ENCODE measurements at places on chromosomes 6 and 20.

GRCh38 chr6:19755181-19755580, 82.0 kb upstream of the ID4 start:
- no peak for DNase-seq

- no peak for DNase-seq
Observed at GRCh38 chr20:20778676-20779075, 66.2 kb upstream of the RALGAPA2 start.

DNA sequence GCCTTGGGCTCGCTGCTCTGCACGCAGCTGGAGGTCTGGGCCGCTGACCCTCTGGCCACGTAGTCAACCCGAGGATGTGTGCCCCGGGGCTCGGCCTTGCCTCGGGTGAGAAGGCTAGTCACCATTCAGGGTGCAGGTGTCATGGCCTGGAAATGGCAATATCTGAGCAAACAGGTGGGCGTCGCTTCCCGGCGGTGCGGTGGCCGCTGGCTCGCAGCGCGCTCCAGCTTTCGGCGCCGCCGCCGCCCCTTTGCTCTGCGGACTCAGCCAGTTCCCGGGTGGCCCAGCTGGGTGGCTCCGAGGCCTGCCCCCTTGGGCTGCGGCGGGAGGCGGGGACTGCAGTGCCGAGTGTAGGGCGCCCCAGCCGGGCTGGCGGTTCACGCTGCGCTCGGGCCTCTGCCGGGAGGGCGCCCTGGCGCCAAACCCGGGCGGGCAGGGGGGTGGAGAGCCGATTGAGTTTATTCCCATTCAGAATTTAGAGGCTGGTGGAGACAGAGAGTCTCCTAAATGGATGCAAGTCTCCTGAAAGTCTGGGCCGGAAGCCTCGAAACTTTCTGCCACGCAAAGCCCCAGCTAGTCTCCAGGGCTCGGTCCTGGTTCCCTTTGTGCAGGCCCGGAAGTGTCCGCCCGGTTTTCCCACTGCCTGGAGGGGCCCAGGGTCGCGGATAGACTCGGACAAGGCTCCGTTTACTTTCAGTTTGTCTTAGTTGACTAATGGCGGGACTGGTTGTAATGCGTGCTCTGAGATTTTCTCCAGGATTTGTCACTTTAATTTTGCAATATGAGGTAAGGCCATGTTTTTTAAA, 11.3 kb upstream of the TFAP2A start:
- no peak for DNase-seq

DNA sequence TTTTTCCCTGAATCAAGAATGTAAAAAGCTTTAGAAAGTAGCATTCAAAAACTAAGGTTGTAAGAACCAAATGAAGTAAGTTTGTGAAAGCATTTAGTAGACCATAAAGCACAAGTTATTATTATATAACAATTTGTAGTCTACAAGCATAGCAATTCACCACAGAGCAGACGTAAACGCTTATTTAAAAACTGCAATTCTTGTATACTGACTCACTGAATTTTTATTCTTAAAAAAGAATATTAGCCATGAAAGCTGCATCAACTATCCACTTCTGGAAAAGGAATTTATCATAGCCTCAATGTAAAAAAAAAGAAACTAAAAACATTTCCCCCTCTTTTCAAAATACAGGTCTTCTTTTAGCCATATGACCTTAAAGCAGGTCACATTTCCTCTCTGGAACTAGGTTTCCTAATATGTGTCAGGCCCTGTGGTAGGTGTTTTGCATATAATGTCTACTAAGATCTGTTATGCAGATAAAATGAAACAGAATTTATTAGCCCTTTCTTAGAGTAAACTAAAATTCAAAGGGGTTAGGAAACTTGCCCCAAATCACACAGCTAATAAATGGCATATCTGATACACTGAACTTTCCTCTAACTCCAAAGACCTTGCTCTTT, 2.1 kb downstream of the MAP3K7 start:
- DNase-seq = no peak

- no peak for DNase-seq
Observed at GRCh38 chr20:21229163-21229562, 74.0 kb upstream of the XRN2 start.

DNA sequence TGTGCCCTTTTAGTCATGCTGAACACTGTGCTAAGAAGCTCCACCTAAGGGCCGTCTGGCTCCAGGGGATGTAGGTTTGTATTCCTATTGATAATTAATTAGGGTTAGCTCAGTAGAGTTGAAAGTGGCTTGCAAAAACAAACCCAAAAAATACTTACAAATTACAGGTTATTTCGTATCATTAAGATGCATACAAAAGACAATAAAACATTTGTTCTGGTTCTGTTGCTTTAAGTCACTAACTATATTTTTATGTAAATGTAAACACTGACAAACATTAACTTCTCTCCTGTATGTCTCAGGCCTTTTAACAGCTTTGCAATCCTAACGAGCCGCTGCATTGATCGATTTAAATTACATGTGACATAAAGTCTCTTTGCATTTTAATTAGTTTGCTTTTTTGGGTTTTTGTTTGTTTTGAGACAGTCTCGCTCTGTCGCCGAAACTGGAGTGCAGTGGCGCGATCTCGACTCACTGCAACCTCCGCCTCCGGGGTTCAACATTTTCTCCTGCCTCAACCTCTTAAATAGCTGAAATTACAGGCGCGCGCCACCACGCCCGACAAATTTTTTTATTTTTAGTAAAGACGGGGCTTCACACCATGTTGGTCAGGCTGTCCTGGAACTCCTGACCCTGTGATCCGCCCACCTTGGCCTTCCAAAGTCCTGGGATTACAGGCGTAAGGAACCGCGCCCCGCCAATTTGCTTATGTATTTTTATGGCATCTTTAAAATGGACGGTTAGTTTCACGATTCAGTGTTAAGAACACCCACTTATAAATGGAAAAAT, 110.9 kb downstream of the HFE start:
- no peak for DNase-seq
